ENCODE measurements at places on chromosomes 5 and 9.
A peak's percentile ranks its signal among the peaks of the same experiment; 100 is the strongest.

GRCh38 chr5:119951330-119951934 is 322.1 kb downstream of the FAM170A start:
- no peak for DNase-seq

DNA sequence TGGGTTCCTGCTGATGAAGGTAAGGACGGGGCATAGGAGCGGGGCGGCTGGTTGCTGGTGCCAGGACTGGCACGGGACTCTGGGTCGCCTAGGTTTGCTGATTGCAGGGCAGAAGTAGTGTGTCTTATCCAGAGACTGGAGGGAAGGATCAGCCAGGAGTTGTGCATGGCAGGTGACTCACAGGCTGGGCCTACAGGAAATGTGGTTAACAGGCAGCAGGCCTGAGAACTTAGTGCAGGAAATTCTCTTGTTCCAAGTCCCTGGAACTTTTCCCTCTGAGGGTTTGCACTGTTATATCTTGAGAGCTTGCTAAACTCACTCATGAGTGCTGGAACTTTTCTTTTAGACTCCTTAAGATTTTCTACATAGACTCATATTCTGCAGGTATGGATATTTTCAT is 95.1 kb downstream of the ANXA2R start:
- no peak for DNase-seq

DNA sequence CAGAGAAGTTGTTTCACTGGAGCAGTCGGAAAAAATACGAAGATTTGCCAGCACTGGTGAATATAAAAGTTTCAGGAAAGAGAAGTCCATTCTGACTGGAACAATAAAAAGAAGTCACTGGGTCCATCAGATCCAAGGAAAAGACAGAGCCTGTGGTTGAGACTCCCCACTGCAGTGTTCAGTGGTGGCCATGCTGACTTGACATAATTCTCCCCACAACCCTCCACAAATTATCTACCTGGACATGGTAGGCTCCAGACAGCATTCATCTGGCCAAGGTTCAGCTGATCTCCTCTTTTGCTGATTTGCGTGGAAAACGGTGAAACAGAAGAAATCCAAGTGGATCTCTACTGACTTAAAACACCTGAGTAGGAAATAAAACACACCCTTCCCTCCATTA is 8.0 kb downstream of the THBS4 start:
- no peak for DNase-seq

DNA sequence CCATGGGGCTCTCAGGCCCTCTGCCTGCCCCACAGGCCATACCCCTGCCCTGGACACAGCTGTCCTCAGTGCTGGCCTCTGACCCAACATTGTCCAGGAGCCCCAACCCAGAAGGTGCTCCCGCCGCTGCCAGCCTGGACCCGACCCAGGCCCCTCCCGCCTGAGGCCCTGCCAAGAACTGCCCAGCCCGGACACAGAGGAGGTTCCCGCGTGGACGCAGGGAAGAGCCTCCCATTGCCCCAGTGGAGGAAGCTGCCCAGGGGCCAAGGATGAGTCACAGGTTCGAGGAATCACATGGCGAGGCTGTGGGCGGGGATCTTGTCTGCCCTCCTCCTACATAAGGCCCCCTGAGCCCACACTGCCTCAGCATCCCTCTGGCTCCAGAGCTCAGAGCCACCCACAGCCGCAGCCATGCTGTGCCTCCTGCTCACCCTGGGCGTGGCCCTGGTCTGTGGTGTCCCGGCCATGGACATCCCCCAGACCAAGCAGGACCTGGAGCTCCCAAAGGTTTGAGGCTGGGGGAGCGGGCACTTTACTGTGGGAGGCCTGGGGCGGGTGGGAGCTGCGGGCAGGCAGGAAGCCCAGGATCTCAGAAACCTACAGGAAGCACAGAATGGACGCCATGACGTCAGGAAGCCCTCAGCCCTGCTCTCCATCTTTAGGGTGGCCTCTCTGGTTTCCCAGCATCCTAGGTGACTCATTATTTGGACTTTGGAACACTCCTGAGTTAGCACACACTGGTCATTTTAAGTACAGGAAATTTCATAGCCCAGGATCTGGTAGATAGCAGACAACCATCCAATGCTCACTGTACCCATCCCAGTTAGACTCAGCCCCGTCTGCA is at the start of gene PAEP:
PAEP (plus strand) TSS at position 366 of the 844 bp plus-strand sequence.
- no peak for DNase-seq

- no peak for DNase-seq
Measured at GRCh38 chr5:166803058-166803457, 1488.4 kb upstream of the WWC1 start.

GRCh38 chr5:145775411-145775810 is 59.7 kb downstream of the PRELID2 start:
- no peak for DNase-seq

DNA sequence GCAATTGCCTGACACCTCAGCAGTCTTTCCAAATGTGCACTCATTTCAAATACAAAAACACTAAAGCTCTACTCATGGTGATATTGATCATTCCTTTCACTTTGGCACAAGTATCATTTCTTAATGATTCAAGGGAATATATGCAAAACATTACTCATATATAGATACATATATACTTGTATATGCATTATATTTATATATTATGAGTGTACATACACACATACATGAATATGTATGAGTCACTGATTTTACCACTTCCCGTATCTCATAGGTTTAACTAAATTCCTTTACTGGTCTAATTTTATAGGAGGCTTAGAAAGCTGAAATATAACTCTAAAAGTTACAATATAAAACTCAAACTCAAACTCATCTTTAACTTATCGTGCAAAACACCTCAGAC is 156.5 kb downstream of the CDH9 start:
- DNase-seq, result no peak

GRCh38 chr5:180474569-180474968 is 19.6 kb upstream of the CNOT6 start:
- no peak for DNase-seq

DNA sequence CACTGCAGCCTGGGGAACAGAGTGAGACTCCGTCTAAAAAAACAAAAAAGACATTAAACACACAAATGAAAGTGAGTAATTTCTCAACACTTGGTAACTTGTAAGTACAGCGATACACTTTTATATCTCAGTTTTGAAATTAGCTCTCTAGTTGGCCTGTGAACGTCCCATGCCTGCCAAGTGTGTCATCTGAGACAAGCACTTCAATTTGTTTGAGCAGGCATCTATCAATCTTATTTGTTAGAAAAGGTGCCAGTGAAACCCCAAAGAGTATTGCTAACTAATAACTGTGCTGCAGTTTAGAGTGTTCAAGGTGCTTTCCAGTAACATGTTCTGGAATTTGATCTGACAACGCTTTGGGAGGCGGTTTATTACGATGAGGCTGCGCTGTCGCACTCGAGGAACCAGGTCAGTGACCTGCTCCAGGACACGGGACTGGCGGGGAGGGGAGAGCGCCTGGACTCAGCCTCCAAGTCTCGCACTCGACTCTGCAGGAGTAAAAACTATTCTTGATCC is 1.1 kb upstream of the SPIN1 start:
- DNase-seq, result peak; percentile 6

GRCh38 chr5:169886033-169886432 is 94.3 kb downstream of the INSYN2B start:
- no peak for DNase-seq

- no peak for DNase-seq
Measured at GRCh38 chr5:136425921-136426320, 60.6 kb upstream of the TRPC7 start.

DNA sequence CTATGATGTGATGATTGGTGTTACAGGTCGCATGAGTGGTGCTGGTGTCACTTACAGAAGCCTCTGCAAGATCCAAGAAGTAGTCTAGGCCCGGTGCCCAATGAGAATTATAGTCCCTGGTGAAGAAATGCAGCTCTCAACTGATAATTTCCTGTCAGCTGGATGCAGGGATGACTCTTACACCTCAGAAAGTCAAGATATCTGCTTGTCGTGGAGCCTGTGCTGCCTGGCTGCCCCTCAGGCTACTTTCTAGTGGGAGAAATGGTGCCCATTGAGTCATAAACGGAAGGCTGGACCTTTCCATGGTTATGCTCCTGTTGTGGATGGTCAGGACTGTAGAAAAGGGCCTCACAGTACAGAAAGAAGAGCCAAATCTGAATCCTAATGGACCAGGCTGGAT is 46.8 kb upstream of the NXNL2 start:
- DNase-seq, result no peak

GRCh38 chr9:4686112-4686511 is 6.7 kb downstream of the CDC37L1 start:
- DNase-seq, result no peak

All from stimulated activated CD4-positive, alpha-beta T cell treated with anti-CD3 and anti-CD28 coated beads, Interleukin-4, amount 100 ng/mL, for 48 hours (primary cell).